ENCODE measurements at places on chromosomes 12 and 14.

GRCh38 chr12:77152623-77153193, 87.3 kb upstream of the E2F7 start:
- no peak overlapping the region for H3K4me3 ChIP-seq
- H3K36me3 ChIP-seq, result no peaks in the 10 kb centered on the region
- no peaks in the 10 kb centered on the region for H3K4me1 ChIP-seq
- H3K27me3 ChIP-seq, result no peaks in the 10 kb centered on the region

- H3K4me3 ChIP-seq, result no peak overlapping the region
- no peaks in the 10 kb centered on the region for H3K36me3 ChIP-seq
- peaks cover 3% of the 10 kb centered on the region for H3K4me1 ChIP-seq
- no peak overlapping the region for H3K27ac ChIP-seq
- no peak for DNase-seq
Observed at GRCh38 chr14:104348741-104349140, 210.4 kb downstream of the KIF26A start.

DNA sequence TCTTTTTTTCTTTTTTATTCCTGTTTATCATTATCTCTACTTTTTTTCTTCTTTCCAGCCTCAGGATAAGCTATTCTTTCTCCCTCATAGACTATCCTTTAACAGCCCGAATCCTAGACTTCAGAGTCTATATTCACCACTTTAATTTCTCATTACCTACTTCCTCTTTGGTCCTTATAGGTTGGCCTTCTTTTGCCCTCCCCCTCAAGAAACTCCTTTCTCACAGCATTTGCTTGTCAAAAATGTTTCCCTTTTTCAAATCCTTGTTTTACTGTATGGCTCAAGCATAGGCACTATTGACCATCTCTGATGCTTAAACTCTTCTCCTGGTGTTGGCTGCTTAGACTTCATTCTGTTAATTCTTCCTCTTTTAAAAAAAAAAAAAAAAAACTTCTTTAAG, 52.5 kb downstream of the KIAA0586 start:
- peaks cover 18% of the 10 kb centered on the region for H3K36me3 ChIP-seq
- no peaks in the 10 kb centered on the region for H3K27me3 ChIP-seq
- no peaks in the 10 kb centered on the region for H3K4me1 ChIP-seq
- H3K27ac ChIP-seq, result no peak overlapping the region

- no peak overlapping the region for H3K4me3 ChIP-seq
- no peak for DNase-seq
- peaks cover 25% of the 10 kb centered on the region for H3K36me3 ChIP-seq
- H3K27ac ChIP-seq, result peak overlapping the region; percentile 10
- peaks cover 10% of the 10 kb centered on the region for H3K4me1 ChIP-seq
- no peaks in the 10 kb centered on the region for H3K27me3 ChIP-seq
Observed at GRCh38 chr12:111505601-111506036, 93.5 kb downstream of the ATXN2 start.

GRCh38 chr14:98014851-98015615, 1217.9 kb downstream of the VRK1 start:
- no peak for DNase-seq
- peak overlapping the region; percentile 7 for H3K27ac ChIP-seq
- H3K4me1 ChIP-seq, result peaks cover 86% of the 10 kb centered on the region
- H3K4me3 ChIP-seq, result no peak overlapping the region
- H3K36me3 ChIP-seq, result peaks cover 3% of the 10 kb centered on the region

- H3K27me3 ChIP-seq, result peaks cover 27% of the 10 kb centered on the region
- H3K27ac ChIP-seq, result no peak overlapping the region
- H3K4me3 ChIP-seq, result no peak overlapping the region
- DNase-seq, result no peak
Observed at GRCh38 chr14:36222952-36223468, 46.5 kb upstream of the PTCSC3 start.

- H3K4me3 ChIP-seq, result no peak overlapping the region
- peaks cover 1% of the 10 kb centered on the region for H3K36me3 ChIP-seq
- no peaks in the 10 kb centered on the region for H3K27me3 ChIP-seq
- no peaks in the 10 kb centered on the region for H3K4me1 ChIP-seq
Observed at GRCh38 chr12:4787965-4788364, 67.8 kb downstream of the GALNT8 start.

DNA sequence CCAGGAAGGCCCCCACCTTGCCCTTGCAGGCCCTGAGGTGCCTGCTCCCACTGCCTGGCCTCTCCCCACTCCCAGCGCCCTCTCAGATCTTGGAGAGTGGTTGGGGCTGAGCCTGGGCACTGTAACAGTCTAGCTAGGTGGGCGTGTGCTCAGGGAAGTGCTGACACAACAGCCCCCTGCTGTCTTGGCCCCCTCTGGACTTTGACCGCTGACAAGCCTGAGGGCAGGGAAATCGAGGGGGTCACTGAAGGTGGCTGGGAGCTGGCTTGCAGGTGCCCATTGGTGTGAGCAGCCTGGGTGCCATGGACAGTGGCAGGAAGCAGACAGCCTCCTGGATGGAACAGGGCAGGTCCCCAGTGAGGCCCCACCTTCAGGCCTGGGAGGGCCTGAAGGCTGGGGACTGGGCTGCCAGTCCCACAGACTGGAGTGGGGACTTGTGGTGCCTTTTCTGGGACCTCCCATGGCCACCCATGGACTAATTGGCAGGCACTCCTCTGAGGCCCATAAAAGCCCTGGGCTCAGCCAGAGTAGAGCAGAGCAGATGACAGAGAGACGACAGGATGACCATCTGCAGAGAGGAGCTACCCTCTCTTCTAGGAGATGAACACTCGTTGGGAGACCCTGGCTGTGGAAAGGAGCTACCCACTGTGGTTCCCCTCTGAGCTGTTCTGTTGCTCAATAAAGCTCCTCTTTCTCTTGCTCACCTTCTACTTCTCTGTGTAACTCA, 158.6 kb upstream of the SLC38A2 start:
- no peak overlapping the region for H3K4me3 ChIP-seq
- DNase-seq, result no peak
- peaks cover 9% of the 10 kb centered on the region for H3K36me3 ChIP-seq

- no peak overlapping the region for H3K27ac ChIP-seq
- no peak for DNase-seq
- peaks cover 38% of the 10 kb centered on the region for H3K36me3 ChIP-seq
- peaks cover 16% of the 10 kb centered on the region for H3K4me1 ChIP-seq
Observed at GRCh38 chr14:71533800-71534199, 398.4 kb upstream of the RGS6 start.

- H3K27me3 ChIP-seq, result peaks cover 4% of the 10 kb centered on the region
- H3K27ac ChIP-seq, result no peak overlapping the region
- no peaks in the 10 kb centered on the region for H3K4me1 ChIP-seq
- no peak overlapping the region for H3K4me3 ChIP-seq
Observed at GRCh38 chr14:105470350-105471296, 4.0 kb upstream of the CRIP2 start.

DNA sequence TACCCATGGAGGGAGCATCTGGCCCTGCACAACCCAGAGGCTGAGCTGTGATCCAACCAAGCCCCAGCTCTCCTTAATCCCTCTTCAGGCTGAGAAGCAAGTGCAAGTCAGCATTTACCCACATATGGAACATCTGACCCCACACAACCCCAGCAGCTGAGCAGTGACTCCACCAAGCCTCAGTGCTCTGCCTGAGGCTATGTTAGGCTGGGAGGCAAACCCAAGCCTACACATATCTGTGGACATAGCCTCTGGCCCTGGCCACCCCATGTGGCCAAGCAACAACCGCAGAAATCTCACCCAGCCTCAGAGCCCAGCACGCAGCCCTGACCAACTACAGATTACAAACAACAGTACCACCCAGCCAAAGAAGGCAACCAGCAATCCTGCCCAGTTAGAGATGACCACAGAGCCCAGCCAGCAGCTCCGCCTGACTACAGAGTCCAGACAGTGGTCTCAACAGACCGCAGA, 142.8 kb downstream of the NUAK1 start:
- H3K27me3 ChIP-seq, result peaks cover 3% of the 10 kb centered on the region
- no peak overlapping the region for H3K4me3 ChIP-seq
- no peak for DNase-seq
- H3K4me1 ChIP-seq, result no peaks in the 10 kb centered on the region

DNA sequence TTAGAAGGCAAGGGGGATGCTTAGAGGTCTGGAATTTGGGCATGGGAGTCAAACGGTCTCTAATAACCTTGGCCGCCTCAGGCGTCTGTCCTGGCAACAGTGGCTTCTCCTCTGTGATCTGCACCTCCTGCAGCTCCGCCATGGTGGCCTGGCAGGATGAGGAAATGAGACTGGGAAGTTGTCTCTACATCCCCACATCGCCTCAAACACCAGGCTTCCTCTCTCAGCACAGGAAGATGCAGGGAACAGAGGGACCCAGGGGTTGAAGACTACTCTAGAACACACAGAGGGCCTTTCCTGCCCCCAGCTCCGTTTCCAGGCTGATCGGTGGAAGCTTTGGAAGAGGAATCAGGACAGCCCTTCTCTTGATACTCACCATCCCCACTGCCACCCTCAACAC, 1.7 kb downstream of the NDRG2 start:
- H3K36me3 ChIP-seq, result no peaks in the 10 kb centered on the region
- no peak for DNase-seq
- H3K27me3 ChIP-seq, result no peaks in the 10 kb centered on the region
- H3K27ac ChIP-seq, result no peak overlapping the region
- no peak overlapping the region for H3K4me3 ChIP-seq

DNA sequence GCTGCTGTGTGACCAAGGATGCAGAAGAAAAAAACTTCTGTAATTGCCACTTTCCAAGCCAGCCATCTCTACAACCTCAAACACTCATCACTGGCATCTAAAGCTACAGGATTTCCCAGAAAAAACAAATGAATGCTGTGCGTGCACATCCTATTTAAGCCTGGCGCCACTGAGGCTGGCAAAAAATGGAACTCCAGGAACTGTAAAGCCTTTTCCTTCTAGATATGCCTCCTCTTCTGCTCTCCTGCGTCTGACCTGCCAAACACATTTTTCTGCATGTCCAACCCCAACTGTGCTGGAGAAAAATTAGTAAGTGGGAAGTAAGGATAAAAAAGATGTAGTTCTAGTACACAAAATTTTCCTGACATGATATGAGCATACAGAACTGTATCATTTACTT, 184.9 kb downstream of the ITPR2 start:
- no peak overlapping the region for H3K27ac ChIP-seq
- peaks cover 5% of the 10 kb centered on the region for H3K4me1 ChIP-seq
- H3K27me3 ChIP-seq, result no peaks in the 10 kb centered on the region
- peaks cover 33% of the 10 kb centered on the region for H3K36me3 ChIP-seq

DNA sequence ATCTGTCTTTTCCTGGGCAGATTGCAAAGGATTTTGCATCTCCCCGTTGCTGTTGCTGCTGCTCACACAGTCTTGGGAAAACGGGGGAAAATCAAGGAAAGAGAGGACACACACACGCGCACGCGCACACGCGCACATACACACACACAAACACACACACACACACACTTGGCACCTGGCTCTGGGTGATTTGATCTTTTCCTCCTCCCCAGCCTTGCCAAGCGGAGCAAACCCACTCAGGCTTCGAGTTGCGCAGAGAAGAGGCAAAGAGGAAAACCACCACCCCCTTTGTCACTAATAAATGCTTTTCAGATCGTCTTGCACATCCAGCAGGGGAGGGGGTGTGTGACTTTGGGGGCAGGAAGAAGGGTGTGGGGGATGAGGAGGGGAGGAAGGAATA, 965 bp upstream of the NOS1 start:
- H3K27ac ChIP-seq, result no peak overlapping the region
- no peak for DNase-seq
- H3K4me1 ChIP-seq, result no peaks in the 10 kb centered on the region
- H3K4me3 ChIP-seq, result no peak overlapping the region
- H3K36me3 ChIP-seq, result no peaks in the 10 kb centered on the region
- H3K27me3 ChIP-seq, result peaks cover 51% of the 10 kb centered on the region

DNA sequence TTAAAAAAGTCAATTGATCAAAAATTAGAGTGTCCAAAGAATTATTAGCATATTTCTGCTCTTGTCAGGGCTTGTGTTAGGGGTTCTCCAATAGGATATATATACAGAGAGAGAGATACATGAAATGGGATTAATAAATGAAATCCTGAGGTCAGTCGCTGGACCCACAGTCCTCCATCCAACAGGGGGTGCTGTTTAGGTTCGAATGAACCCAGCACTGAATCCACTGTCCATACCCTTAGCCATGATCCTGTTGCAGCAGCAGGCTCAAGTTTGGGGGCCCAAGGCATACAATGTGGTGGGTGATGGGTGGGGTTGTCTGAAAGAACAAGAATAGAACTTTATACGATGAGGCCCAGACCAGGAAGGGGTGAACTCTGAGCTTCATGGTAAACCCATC, 780 bp upstream of the MYO1H start:
- H3K4me3 ChIP-seq, result no peak overlapping the region
- no peaks in the 10 kb centered on the region for H3K4me1 ChIP-seq
- no peak for DNase-seq
- no peaks in the 10 kb centered on the region for H3K36me3 ChIP-seq
- H3K27ac ChIP-seq, result no peak overlapping the region
- peaks cover 12% of the 10 kb centered on the region for H3K27me3 ChIP-seq

- H3K27ac ChIP-seq, result no peak overlapping the region
- H3K36me3 ChIP-seq, result no peaks in the 10 kb centered on the region
- no peak for DNase-seq
- H3K4me1 ChIP-seq, result peaks cover 4% of the 10 kb centered on the region
- H3K27me3 ChIP-seq, result no peaks in the 10 kb centered on the region
- H3K4me3 ChIP-seq, result no peak overlapping the region
Observed at GRCh38 chr12:25637752-25638151, 84.7 kb upstream of the LMNTD1 start.

- peaks cover 18% of the 10 kb centered on the region for H3K4me1 ChIP-seq
- no peak overlapping the region for H3K4me3 ChIP-seq
- no peaks in the 10 kb centered on the region for H3K27me3 ChIP-seq
- H3K27ac ChIP-seq, result peak overlapping the region; percentile 80
Observed at GRCh38 chr14:64232095-64232838, 61.9 kb downstream of the ESR2 start.

DNA sequence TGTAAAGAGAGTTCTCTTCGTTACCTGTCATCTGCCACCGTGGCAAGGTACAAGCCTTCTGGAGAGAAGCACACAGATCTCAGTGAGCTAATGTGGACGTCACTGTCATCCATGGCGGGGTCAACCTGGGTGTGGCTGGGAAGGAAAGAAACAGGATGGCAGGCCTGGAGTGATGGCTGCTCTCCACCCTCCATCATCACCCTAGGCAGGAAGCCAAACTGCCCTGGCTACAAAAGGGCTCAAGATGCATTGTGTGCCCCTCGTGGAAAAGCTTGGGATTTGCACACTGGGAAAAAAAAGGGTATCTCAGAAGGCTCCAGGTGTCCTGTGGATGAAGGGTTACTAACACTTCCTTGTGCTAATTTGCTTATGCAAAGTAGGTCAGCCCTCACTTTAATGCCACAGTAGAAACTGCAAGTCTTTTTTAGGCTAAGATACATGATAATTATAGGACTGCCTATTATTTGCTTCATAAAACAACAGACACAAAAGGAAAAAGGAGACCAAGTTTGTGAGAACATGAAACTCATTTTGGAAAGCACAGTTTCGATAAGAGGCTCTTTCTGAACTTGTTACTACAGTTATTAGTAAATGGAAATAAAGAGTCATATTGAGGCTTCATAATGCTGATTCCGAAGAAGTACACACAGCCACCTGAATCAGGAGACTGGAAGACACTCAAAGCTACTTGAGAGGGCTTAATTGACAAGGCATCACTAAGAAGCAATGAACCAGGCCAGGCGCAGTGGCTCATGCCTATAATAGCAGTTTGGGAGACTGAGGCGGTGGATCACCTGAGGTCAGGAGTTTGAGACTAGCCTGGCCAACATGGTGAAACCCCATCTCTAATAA, 18.9 kb downstream of the RFC5 start:
- peaks cover 64% of the 10 kb centered on the region for H3K36me3 ChIP-seq
- H3K27ac ChIP-seq, result peak overlapping the region; percentile 92
- H3K4me1 ChIP-seq, result peaks cover 42% of the 10 kb centered on the region
- H3K27me3 ChIP-seq, result no peaks in the 10 kb centered on the region

Measured in activated naive CD8-positive, alpha-beta T cell treated with anti-CD3 and anti-CD28 coated beads for 36 hours (primary cell).